ENCODE measurements at places on chromosomes 13 and 19. TPM values are rescaled to one million over a fixed set of nuclear protein-coding genes. Genes with fewer than 3 reads are reported as not detected.

- H3K4me1 ChIP-seq = peaks cover 49% of the 10 kb centered on the region
- no peak for DNase-seq
- no peak overlapping the region for H3K4me3 ChIP-seq
- H3K36me3 ChIP-seq = no peaks in the 10 kb centered on the region
These were observed 22.9 kb downstream of the LRCH1 start for GRCh38 chr13:46575818-46576221.

- peaks cover 16% of the 10 kb centered on the region for H3K4me1 ChIP-seq
- H3K27me3 ChIP-seq = peaks cover 19% of the 10 kb centered on the region
- peak overlapping the region; percentile 87 for H3K4me3 ChIP-seq
- no peak overlapping the region for H3K27ac ChIP-seq
- no peak for DNase-seq
- H3K36me3 ChIP-seq = peaks cover 2% of the 10 kb centered on the region
These were observed 5.0 kb downstream of the RNF225 start for GRCh38 chr19:58400316-58400915.

DNA sequence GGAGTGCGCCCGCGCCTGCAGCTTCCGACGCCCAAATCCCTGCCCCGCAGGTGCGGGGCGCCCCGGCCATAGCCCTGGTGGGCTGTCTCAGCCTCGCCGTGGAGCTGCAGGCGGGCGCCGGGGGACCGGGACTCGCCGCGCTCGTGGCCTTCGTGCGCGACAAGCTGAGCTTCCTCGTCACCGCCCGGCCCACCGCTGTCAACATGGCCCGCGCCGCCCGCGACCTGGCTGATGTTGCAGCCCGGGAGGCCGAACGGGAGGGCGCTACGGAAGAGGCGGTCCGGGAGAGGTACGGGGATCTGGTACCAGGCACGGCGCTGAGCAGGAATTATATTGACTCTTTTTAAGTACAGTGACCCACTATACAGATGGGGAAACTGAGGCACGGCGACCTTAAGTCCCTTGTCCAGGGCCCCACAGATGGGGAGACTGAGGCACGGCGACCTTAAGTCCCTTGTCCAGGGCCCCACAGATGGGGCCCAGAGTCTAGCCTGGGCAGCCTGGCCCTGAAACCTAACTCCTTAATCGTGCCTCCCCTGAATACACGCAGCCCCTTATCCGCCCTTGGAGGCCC is 586 bp downstream of the MRI1 start:
- DNase-seq = peak; percentile 50
- H3K27me3 ChIP-seq = no peaks in the 10 kb centered on the region
- peaks cover 13% of the 10 kb centered on the region for H3K36me3 ChIP-seq

DNA sequence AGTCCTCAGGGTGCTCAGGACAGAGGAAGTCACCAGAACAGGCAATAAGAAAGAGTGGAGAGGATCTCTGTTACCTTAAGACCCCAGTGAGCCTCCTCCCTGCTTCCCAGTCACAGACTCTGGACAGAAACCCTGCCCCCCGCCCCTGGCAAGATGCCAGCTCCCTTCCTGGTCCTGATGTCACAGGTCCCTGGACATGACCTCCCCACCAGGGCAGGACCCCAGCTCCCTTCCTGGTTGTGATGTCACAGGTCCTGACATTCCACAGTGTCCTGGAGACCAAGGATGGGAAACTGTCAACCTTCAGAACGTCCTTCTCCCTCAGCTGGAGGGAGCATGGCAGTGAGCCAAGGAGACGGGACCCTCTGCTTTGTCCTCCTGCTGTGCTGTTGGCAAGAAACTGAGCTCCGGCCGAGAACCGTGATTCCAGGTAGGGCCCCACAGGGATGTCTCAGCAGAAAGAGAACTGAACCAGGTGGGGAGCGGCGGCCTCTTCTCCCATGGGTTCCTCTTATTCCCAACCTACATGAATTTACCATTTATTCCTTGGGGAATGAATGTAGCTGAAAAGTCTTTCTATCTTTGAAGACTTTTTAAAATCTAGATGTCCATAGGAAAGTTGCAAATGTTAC is at the start of gene SPACA7:
SPACA7 (plus strand) TSS at position 306 of the 632 bp plus-strand sequence; CDS start at position 337, 31 bp downstream.
- no peak for DNase-seq
- H3K27ac ChIP-seq = no peak within 1 kb of the TSS

GRCh38 chr19:10095622-10095947 is 6.9 kb downstream of the ANGPTL6 start:
- H3K36me3 ChIP-seq = peaks cover 12% of the 10 kb centered on the region
- peaks cover 22% of the 10 kb centered on the region for H3K27me3 ChIP-seq
- H3K27ac ChIP-seq = no peak overlapping the region
- H3K4me1 ChIP-seq = peaks cover 4% of the 10 kb centered on the region
- no peak overlapping the region for H3K4me3 ChIP-seq
- no peak for DNase-seq

- H3K27me3 ChIP-seq = no peaks in the 10 kb centered on the region
- no peaks in the 10 kb centered on the region for H3K4me1 ChIP-seq
- no peak overlapping the region for H3K4me3 ChIP-seq
- DNase-seq = no peak
- no peak overlapping the region for H3K27ac ChIP-seq
These were observed 102.0 kb downstream of the SLITRK1 start for GRCh38 chr13:83780227-83780626.

DNA sequence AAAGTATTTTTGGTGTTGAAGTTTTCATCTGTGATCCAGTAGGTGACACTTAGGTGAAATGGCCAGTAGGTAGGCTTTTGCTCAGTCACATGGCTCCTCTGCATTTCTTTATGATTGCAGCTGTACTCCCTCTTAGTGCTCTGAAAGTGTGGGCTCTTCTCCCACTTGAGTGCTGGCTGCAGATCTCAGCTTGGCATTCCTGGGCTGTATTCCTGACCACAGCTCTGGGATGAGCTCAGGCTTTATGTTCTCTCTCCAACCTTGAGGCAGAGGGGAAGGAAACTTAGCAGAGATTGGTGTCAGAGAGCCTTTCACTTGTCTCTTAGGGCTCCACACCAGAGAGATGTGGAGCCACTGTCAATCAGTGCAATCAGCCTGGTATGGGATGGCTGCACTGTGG is 254.3 kb downstream of the NDFIP2 start:
- no peak overlapping the region for H3K4me3 ChIP-seq
- no peak for DNase-seq
- peaks cover 4% of the 10 kb centered on the region for H3K4me1 ChIP-seq
- H3K27ac ChIP-seq = no peak overlapping the region
- H3K27me3 ChIP-seq = no peaks in the 10 kb centered on the region

DNA sequence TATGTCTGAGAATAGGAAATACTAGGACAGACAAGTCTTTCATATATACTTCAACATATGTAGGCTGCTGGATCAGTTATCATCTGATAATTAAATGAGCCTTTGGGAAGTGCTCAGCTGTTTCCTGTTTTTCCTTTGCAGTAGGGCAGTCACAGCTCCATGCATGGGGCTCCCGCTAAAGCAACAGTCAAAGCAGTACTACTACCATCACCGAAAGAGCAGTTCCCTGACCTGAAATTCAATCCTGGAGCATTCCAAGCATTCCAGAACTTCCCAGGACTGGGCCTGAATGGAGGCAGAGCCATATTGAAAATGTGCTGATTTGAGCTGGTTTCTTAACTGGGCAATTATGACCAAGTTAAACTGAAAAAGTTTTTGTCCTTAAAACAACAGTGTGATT is 20.5 kb downstream of the MICU2 start:
- no peak for DNase-seq
- H3K4me3 ChIP-seq = no peak overlapping the region
- peaks cover 2% of the 10 kb centered on the region for H3K4me1 ChIP-seq
- H3K27ac ChIP-seq = no peak overlapping the region
- H3K27me3 ChIP-seq = no peaks in the 10 kb centered on the region

DNA sequence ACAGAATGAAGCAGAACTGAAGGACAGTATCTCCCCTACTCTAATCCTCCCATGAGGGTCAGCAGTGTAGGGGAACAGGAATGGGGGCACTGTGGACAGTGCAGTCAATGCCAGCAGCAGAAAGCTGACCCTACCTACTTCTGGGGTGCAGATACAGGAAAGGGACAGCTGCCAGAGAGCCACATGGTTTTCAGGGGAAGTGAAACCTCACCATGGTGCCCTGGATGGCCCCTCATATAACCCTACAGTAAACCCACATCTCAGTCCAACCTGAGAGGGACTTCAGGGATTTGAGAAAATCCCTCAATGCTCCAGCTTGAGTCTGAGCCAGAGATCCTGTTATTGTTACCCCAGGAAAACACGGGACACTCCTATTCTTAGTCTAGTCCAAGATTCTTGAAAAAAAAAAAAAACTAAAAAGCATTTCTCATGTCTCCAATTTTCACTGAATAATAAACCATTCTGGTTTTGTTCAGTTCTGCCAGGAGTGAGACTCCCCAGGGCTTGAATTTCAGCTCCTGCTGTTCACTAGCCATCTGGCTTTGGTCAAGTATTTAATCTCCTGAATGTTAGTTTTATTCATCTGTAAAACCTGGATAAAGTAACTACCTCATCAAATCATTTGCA is 511.6 kb upstream of the ARGLU1 start:
- no peak overlapping the region for H3K4me3 ChIP-seq
- peaks cover 10% of the 10 kb centered on the region for H3K36me3 ChIP-seq
- H3K27ac ChIP-seq = no peak overlapping the region
- H3K27me3 ChIP-seq = peaks cover 6% of the 10 kb centered on the region
- peaks cover 10% of the 10 kb centered on the region for H3K4me1 ChIP-seq

GRCh38 chr19:19115954-19116353 is 22.3 kb downstream of the TMEM161A start:
- H3K4me1 ChIP-seq = no peaks in the 10 kb centered on the region
- H3K27ac ChIP-seq = no peak overlapping the region
- H3K27me3 ChIP-seq = peaks cover 7% of the 10 kb centered on the region
- H3K4me3 ChIP-seq = no peak overlapping the region

DNA sequence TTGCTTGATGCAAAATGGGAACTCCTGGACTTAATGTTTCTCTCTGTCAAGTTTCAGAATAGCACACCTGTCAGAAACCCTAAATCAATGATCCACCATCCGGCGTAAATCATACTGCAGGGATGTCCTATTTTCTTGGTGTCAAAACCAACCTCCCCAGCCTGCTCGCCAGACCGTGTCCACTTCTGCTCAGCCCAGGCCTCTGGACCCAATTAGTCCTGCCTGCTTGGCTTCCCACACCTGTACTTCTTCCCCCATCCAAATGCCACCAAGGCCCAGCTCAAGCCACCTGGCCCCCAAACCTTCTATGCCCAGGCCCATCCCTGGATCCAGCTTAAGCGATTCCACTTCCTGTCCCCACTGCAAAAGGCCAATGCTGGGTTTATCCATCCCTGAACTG is 25.1 kb upstream of the PEPD start:
- DNase-seq = no peak
- peaks cover 31% of the 10 kb centered on the region for H3K27me3 ChIP-seq
- peaks cover 2% of the 10 kb centered on the region for H3K4me1 ChIP-seq
- no peak overlapping the region for H3K27ac ChIP-seq
- H3K4me3 ChIP-seq = no peak overlapping the region

DNA sequence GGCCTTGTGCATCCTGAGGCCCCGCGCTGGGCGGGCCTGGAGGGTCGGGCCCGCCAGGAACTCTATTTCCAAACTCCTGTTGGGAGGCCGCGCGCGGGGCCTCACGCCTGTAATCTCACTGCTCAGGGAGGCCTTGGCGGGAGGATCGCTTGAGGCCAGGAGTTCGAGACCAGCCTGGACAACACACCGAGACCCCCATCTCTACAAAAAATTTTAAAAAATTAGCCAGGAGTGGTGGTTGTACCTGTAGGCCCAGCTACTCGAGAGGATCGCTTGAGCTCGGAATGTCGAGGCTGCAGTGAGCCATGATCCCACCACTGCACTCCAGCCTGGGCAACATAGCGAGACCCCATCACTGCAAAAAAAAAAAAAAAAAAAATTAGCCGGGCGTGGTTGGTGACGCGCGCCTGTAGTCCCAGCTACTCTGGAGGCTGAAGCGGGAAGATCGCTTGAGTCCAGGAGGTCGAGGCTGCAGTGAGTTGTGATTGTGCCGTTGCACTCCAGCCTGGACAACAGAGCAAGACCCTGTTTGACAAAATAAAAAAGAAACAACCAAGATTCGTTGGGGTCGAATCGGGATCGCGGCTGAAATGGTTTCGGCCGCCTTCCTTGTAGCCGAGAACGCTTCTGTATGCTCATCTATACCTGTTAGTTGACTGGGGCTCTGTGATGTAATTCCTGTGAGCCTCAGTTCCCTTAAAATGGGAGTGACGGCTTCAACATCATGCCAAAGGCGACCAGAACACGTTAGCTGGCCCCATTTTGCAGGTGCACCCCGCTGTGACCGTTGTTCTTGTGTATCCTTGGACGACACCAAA is 636 bp downstream of the SF3A2 start:
- peaks cover 5% of the 10 kb centered on the region for H3K36me3 ChIP-seq
- H3K4me1 ChIP-seq = peaks cover 51% of the 10 kb centered on the region
- no peaks in the 10 kb centered on the region for H3K27me3 ChIP-seq
- peak overlapping the region; percentile 95 for H3K27ac ChIP-seq

DNA sequence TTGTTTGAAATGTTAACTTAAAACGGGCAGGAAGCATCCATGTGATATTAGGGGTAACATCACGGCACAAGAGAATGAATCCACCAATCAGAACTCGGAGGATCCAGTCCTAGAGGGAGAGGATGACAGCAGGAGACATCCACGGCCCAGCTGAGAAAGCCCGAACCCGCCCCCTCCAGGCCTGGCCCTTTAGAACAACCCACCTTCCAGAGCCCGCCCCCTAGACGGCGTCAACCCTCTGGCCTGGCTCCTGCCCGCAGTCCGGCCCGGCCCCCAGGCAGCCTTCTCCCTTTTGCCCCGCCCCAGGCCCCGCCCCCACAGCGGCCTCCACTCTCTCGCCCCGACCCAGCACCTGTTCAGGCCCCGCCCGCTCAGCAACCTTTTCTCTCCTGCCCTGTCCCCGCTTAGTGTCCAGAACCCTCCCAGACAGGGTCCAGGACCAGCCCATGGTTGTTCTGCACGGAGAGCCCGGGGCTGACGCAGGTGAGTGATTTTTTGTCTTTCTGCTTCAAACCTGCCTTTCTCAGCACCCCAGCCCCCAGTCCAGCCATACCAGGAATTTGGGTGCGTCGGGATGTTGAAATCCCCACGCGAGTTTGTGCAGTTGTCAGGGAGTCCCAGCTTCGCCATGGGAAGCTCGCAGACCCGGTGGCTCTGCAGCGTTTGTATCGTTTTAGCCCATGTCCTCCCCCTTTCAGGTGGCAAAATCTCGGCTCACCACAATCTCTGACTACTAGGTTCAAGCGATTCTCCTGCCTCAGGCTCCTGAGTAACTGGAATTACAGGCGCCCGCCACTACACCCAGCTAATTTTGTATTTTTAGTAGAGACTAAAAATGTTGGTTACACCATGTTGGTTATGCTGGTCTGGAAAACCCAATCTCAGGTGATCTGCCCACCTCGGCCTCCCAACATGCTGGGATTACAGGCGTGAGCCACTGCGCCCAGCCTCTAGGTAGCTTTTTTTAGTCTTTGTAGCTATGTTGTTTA is 16.1 kb downstream of the ZNF816 start:
- peaks cover 40% of the 10 kb centered on the region for H3K36me3 ChIP-seq
- peak overlapping the region; percentile 51 for H3K4me3 ChIP-seq
- no peaks in the 10 kb centered on the region for H3K27me3 ChIP-seq
- H3K4me1 ChIP-seq = peaks cover 27% of the 10 kb centered on the region
- no peak for DNase-seq

Gene FFAR2
- total RNA-seq = not detected

Gene SH2D3A
- 13.9 TPM for total RNA-seq

Gene ATXN8OS
- total RNA-seq = not detected

Gene OR7D2
- total RNA-seq = 1.8 TPM

Gene KL
- 0.34 TPM for total RNA-seq

Gene ZNF730
- 8.5 TPM for total RNA-seq

Data from mesothelial cell of epicardium (in vitro differentiated cells).